ENCODE measurements at places on chromosomes 6 and 20.

DNA sequence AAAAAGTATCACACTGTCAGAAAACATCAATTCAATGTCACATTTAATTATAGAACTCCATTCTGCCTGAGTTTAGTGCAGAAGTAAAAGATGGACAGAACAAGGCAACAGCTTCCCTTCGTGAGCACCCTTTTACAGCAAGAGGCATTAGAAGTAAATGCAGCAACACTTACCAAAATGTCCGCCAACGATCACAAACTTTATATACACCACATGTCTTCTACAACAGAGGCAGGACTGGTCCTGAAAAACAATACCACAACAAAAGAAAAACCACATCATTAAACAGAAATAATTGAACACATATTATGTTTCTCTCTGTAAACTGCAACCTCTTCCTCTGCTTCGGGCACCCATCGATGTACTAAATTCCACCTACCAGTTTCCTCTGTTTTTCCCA, 92.9 kb downstream of the FYN start:
- DNase-seq, result no peak

- no peak for DNase-seq
These were observed 39.7 kb downstream of the SUN5 start for GRCh38 chr20:32964575-32964974.

DNA sequence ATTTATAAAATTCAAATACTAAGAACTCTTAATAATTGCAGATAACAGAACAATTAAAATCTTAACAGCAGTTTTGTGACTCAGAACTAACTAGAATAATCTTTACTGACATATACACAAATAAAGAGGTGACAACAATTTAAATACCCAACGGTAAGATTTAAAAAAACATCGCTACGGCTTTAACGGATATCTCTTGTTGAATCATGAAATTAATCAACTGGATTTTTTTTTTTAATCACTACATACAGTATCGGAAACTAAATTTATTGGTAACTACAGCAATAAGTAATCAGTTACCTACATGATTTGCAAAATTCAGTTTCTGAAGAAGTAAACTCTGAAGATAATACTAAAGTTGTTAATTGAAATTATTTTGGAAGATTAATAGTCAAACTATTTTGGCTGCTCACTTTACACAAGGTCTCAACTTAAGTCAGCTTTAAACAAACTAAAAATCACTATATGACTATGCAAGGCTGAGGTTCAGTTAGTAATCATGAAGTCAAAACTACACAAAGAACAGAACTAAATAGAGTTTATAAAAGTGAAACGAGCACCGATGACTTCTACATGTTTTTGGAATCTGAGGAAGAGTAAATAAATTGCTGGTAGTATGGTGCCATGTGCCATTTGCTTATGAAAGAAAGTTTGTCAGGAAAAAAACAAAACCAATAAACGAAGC, 128.8 kb downstream of the HUS1B start:
- DNase-seq, result no peak

GRCh38 chr20:50574586-50574985, 64.4 kb downstream of the PTPN1 start:
- no peak for DNase-seq

- DNase-seq, result no peak
These were observed 176.7 kb downstream of the HACE1 start for GRCh38 chr6:104682722-104683643.

GRCh38 chr20:23476015-23476754, 14.7 kb upstream of the CST8 start:
- no peak for DNase-seq

GRCh38 chr6:170270984-170271593, 19.8 kb downstream of the DLL1 start:
- no peak for DNase-seq

DNA sequence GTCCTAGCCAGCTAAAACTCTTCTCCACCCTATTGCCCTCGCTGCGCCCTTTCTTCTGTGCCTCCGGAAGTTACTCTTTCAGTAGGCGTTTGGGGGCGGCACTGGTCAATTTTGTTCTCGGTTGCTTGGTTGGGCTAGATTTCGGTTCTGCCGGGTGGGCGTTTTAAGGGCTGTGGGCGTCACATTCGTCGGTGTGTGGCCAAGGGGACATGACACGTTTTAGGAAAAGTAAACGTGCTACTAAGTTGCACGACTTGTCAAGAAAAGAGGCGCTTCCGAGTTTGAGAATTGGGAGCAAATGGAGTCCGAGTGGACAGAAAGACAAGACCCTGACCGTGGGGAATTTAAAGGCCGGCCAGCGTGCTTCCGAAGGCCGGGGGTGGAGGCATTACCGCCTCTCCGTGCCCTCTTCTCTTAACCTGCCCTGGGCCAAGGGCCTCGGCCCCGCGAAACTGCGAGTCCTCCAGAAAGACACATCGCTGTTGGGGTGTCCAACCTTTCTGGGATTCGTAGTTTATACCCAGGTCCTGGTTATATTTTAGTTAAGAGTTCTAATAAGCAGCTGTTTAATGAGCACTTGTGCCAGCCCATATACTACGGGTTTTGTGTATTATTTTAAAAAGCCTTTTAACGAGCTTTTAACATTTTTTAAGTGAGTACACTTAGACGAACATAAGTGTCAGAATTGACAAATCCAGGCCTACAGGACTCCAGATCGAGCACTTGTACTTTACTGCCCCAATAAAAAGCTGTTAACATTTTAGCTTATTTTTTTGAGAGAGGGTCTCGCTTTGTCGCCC, 664 bp upstream of the BAG6 start:
- peak; percentile 93 for DNase-seq

DNA sequence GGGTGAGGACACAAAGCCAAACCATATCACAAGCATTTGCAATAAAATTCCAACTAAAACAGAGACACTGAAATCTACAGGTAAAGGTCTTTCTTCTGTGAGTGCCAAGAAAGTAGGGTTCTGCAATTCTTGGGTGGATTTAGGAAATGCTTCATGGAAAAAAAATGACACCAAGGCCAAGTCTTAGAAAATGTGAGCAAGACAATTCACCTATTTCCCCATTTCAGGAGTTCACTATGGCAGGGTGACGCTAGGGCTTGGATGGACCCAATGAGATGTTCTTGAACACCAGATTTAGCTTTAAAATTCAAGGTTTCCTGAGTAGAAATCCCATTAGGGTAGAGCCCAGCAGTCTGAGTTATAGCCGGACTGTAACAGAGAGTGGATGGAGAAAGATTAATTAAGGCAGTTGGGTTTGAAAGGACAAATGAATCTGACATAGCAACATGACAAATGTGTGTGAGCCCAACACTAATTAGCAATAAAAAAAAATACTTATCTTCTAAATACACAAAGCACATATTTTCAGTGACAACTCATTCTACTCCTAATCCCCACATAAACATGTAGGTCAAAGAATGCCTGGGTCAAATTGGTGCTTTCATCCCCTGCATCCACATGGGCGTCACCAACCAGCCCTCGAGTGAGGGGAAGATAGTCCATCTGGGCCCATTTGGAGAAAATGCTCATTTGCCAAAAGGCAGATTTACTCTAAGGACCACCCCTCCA, 180.4 kb upstream of the JARID2 start:
- no peak for DNase-seq

- no peak for DNase-seq
These were observed 1.4 kb downstream of the STK38 start for GRCh38 chr6:36545767-36546307.

- DNase-seq, result no peak
These were observed 130.1 kb upstream of the NEDD9 start for GRCh38 chr6:11362564-11362963.

GRCh38 chr6:16471910-16472297, 233.5 kb downstream of the GMPR start:
- DNase-seq, result no peak

- no peak for DNase-seq
These were observed 43.1 kb downstream of the SLC17A5 start for GRCh38 chr6:73610444-73611275.

- DNase-seq, result peak; percentile 82
These were observed at the start of the genes MRPL14 and TMEM63B for GRCh38 chr6:44127186-44128019. Gene MRPL14 (minus strand): TSS chr6:44127452. CDS start chr6:44116611, 10,841 bp downstream. Gene TMEM63B (plus strand): TSS chr6:44127554. CDS start chr6:44134585, 7,031 bp downstream.
